ENCODE measurements at places on chromosomes 3 and 15.

- peak; percentile 44 for DNase-seq
Observed at GRCh38 chr15:80309769-80310384, 57.9 kb upstream of the CTXND1 start.

DNA sequence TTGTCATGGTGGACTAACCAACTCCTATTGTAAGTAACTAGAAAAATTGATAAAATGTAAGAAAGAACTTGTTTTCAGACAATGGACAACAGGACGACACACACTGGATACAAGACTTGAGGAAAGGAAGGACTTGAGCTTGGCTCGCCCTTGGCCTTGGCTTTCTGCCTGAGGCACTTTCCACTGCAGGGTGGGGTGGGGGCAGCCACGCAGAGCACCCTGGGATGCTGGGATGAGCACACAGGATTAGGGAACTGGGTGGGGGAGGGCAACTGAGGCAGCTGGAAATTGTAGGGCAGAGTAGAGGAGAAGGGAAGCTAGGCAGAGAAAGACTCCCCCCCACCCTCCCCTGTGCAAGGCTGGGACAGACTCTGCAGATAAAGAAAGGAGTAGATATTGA lies 25.5 kb upstream of the HHATL start:
- no peak for DNase-seq

GRCh38 chr3:150216041-150216811 lies 191.9 kb upstream of the TSC22D2 start:
- peak; percentile 49 for DNase-seq

DNA sequence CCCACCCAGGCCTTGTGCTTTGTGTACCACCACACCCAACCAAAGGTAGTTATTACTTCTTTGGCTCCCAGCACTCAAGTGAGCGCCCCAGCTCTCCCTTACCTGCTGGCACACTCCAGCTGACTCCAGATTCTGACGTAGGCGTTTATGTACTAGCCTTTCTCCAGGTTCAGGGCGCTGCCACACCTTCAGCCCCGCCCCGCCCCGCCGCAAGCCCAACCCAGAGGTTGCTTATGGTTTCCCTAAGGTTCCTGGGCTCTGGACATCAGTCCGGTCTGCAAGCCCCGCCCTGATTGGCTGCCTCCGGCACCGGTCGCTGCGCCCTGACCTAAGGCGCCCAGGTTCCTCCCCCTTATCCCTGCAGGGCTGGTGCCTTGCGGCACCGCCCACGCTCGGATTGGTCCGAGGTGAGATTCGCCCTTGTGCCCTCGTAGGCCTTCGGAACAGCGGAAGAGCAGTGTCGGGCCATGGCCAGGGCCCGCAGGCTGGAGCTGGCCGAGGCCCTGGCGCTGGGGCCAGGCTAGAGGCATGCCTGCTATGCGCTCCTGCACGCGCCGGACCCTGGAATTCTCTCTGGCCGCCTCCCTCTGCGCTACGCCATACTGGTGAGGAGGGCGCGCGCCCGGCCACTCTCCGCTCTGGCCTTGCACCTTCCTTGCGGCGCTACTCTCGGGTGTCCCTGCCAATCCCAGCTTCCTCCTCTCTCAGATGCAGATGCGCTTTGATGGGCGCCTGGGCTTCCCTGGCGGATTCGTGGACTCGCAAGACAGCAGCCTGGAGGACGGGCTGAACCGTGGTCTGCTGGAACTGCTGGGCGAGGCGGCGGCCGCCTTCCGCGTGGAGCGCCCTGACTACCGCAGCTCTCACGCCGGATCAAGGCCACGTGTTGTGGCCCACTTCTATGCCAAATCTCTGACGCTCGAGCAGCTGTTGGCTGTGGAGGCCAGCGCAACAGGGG lies 19.8 kb upstream of the NUDT16 start:
- DNase-seq: peak; percentile 64

GRCh38 chr3:11415099-11415498 lies 142.9 kb downstream of the ATG7 start:
- peak; percentile 52 for DNase-seq

GRCh38 chr3:127352612-127353011 lies 64.8 kb upstream of the PRR20G start:
- DNase-seq: no peak

DNA sequence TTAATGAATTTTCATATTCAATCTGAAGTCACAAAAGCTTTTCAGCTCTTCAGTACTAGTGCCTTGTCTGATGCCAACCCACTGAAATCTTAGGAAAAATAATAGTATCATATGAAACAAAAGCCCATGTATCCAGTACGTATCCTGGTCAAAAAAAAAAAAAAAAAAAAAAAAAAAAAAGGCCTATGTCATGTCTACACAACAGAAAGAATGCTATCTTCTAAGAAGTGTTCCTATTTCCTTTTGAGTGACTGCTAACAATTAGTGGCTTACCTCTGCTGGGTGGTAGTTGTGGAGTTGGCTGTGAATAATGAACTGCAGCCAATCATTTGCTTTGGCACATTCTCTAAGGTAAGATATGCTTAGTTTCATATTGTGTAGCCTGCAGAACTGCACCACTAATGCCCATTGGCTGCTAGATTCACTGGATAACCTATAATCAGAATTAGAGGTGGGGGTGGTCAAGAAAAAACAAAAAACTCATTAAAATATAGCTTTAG lies 59.6 kb downstream of the EIF3J start:
- no peak for DNase-seq
